ENCODE measurements at places on chromosomes 12 and 14.

DNA sequence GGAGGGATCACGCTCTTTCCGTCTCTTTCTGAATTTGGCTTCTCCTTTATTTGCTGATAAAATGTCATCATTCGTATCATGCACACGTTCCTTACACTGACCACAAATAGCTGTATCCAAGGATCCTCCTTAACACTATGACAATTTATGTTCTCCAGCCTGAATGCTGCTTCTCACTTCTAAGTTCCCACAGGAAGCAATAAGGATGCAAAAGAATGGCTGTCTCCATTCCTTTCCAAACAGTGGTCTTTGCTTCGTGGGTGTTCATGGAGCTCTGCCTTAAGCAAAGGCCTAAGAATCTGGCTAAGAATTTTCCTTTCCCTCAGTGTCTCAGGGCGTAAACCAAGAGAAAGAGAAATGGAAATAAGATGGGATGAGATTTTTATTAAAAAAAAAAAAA is 200.2 kb downstream of the ITPR2 start:
- no peak for DNase-seq

- no peak for DNase-seq
Observed at GRCh38 chr12:54373649-54374561, 9.6 kb upstream of the GPR84 start.

DNA sequence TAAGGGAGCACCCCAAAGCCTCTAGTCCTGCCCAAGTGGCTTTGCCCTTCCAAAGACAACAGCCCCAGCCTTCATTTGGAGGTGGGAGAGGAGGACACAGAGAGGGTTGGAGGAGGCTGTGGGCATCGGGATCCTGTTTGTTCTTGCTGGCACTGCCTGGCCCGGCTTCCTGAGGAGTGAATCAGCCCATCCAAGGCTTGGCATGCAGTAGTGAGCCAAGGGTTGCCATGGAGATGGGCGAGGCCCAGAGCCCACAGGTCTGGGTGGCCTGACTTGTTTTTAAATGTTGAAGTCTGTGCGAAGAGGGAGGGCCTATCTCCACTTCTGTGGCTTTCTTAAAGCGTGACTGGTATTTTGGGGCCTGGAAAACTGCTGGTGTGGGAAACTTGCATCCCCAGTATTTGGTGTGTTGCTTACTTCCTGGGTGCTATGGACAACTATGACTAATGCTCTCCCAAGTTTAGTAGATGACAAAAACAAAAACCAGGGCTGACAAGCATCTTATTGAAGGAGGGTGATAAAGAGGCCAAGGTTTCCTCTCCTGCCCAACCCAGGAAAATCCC is 15.8 kb downstream of the CD9 start:
- DNase-seq, result no peak

DNA sequence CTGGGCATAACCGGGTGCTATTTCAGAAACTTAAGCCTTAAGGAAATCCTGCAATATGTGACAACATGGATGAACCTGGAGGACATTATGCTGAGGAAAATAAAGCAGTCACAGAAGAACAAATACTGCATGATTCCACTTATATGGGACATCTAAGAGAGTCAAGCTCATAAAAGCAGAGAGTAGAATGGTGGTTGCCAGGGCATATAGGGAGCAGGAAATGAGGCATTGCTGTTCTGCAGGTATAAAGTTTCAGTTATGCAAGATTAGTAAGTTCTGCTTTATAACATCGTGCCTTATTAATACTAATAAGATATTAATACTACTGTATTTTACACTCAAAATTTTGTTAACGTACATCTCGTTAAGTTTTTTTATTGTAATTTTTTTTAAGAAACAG is 124.2 kb upstream of the ATF1 start:
- no peak for DNase-seq

DNA sequence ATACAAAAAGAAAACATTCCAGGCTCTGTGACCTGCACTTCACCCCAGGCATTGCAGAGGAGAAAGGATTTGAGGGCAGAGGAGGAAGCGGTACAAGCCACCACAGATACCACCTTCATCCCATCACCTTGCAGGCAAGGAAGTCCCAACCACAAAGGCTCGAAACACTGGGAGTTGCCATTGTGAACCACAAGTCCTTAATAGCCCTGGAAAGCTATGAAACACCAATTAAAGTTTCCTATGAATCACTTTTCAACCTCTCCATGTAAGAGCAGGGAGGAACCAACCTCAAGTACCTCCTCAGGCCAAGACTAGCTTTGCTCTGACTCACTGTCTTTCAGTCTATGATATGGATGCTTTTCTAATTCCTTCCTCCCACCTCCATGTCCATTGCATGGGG is 27.0 kb downstream of the MAP3K9 start:
- peak; percentile 6 for DNase-seq

GRCh38 chr12:61095111-61095510 is 1165.1 kb upstream of the USP15 start:
- DNase-seq, result no peak

Data from stimulated activated naive CD4-positive, alpha-beta T cell treated with Interleukin-2 at 50 U/mL for 16 hours (primary cell).